Forelimb muscle (tissue), 1 donor: ENCODE measurements at places on chromosomes 7 and 10. TPM values are rescaled to one million over a fixed set of nuclear protein-coding genes. Genes with fewer than 3 reads are reported as not detected.

The AMPH gene
- 7.0 TPM for polyA plus RNA-seq

The OR2A12 gene
- polyA plus RNA-seq = 0.09 TPM

The ARL5B gene
- polyA plus RNA-seq = 21.0 TPM

The SPDYE8 gene
- polyA plus RNA-seq = 0.20 TPM

The CALCR gene
- 11.1 TPM for polyA plus RNA-seq

The COBL gene
- 117 TPM for polyA plus RNA-seq

The SLC13A1 gene
- not detected for polyA plus RNA-seq

The MMP21 gene
- 0.40 TPM for polyA plus RNA-seq

The EMX2 gene
- polyA plus RNA-seq = 11.9 TPM

The PRRT4 gene
- polyA plus RNA-seq = 30.9 TPM

The PHKG1 gene
- polyA plus RNA-seq = 41.5 TPM
